ENCODE measurements at places on chromosomes 11 and 22.

DNA sequence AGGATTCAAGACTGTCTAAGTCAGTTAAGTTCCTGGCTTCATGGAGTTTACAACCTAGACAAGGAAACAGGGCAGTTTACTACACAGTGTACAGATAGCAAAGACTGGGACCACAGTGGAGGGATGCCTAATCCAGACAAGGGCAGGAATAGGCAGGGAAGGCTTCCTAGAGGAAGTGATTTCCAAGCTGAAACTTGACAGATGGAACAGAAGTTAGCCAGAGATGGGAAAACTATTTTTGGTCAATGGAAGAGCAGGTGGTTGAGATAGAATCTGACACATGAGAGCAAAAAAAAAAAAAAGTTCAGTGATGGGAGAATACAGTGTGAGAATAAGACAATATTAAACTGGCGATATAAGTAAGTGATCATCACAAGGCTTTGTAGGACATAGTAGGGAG lies 1.3 kb downstream of the COA4 start:
- DNase-seq: no peak

- DNase-seq: no peak
Measured at GRCh38 chr11:127226949-127227348, 226.4 kb upstream of the KIRREL3 start.

DNA sequence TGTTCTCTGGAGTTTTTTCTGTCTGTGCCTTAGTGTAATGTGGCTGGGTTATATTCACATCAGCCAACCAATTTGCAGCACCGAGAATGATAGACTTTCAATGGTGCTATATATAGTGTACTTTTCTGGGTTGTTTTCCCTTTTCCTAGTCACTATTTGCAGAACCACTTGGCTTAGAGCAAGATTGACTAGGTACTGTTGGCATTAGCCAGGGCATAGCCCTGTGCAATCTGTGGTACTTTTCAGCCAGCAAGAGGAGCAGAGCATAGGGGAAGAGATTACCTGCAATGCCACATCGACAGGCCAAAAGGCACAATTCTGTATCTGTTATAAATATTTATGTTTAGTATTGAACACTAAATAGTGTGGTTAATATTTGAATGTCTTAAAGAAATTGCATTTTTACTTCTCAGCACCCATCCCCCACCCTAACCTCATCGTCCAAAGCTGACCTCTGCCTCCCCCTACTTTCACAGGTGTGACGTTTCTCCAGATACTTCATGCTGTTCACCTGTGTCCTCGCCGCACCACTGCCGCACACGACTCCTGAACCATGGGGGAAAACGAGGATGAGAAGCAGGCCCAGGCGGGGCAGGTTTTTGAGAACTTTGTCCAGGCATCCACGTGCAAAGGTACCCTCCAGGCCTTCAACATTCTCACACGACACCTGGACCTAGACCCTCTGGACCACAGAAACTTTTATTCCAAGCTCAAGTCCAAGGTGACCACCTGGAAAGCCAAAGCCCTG lies 51.4 kb downstream of the MICAL2 start:
- no peak for DNase-seq

GRCh38 chr22:25090225-25090890 lies 109.3 kb upstream of the CRYBB3 start:
- no peak for DNase-seq

DNA sequence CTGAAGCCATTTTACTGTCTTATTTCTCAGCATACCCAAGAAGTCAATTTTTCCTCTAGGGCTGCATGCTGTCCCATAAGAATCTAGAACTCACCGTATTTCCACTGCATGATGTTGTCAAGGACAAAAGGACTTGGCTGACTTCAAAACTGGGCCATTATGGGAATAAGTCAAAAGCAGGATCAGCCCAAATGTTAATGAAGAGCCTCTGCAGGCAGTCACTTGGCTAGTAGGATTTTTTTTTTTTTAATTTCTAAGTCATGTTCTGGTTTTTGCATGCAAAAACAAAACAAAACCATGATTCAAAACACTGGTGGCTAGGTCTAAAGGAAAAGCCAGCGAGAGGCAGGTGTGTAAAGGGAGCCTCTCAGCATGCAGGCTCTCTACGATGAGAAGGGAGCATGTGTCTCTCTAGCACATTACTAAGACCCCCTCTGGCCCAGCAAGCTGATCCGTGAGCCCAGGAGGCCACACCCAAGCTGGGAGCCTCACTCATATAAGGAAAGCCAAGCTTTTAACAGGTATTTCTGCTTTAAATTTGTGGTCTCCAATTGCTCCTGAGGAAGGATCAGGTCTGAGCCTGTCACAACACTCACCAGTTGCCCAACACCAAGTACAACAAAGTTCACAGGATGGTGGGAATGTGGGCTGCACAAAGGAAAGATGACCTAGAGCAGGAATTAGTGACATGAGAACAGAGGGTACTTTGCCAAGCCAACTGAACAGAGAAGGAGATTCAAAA lies 21.4 kb upstream of the STK33 start:
- no peak for DNase-seq

DNA sequence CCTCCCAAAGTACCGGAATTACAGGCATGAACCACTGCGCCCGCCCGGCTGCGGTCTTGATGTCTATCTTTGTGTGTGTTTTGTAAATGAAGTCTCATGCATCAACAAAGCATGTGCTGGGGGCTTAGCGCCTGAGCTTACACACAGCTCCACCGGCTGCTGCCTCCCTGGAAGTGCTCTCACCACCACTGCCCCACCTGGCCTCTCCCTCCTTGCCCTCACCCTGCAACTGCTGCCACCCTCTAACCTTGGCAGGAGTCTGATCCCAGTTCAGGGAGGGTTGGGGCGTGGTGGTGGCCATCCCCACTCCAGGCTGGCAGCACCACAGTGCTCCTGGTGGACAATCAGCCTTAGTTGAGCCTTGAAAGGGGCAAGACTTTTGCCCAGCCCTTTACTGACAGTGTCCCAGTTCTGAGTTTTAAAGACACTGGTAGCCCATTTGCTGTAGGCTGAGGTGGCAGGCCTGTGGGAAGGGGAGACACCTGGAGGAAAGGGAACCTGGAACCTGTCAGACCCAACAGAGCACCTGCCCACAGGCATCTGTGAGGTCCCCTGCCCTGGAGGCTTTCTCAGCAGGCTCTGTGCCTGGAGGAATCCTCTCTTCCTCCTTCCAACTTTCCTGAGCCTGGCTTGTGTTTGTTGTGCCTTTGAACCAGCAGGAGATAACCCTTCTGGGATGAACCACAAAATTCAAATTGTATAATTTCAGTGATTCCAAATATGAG lies 42.4 kb upstream of the WEE1 start:
- no peak for DNase-seq

- no peak for DNase-seq
Measured at GRCh38 chr11:64698427-64698826, 24.6 kb downstream of the NRXN2 start.

DNA sequence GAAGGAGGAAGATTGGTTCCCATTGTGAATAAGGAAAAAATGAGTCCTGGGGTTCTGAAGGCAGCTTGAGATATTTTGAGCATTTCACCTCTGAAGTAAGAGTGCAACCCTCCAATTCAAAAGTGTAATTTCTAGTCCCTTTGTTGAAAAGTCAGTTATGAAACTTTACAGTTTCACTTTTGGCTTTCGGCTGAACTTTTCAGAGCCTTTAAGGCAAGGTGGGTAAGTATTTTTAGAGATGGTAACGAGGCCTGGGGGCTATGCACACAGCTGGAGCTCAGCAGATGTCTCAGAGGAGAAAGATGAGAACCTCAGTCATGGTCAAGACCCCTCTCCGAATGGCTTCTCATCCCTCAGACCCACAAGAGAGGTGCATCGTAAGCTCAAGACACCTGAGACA lies 267.6 kb downstream of the KIRREL3 start:
- no peak for DNase-seq

DNA sequence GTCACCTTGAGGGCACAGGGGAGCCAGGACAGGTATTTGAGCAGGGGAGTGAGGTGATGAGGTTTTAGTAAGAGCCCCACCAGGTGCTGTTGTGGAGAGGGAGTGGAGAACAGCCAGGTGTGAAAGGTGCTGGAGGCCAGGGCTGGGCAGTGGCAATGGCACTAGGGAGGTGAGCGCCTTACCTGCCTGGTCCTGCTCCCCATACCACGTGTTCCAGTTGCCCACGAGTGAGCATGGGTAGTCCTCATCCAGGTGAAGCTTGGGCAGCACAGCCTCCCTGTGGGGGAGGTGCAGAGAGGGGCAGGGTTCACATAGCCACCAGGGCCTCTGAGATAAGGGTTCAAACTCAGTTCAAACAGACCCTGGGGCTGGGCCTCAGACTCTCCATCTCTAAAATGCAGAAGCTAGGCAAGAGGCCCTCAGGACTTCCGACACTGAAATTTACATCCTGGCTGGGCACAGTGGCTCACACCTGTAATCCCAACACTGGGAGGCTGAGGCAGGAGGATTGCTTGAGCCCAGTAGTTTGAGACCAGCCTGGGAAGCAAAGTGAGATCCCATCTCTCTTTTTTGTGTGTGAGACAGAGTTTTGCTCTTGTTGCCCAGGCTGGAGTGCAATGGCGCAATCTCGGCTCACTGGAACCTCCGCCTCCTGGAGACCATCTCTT lies 11.8 kb downstream of the NIPSNAP1 start:
- DNase-seq: no peak

DNA sequence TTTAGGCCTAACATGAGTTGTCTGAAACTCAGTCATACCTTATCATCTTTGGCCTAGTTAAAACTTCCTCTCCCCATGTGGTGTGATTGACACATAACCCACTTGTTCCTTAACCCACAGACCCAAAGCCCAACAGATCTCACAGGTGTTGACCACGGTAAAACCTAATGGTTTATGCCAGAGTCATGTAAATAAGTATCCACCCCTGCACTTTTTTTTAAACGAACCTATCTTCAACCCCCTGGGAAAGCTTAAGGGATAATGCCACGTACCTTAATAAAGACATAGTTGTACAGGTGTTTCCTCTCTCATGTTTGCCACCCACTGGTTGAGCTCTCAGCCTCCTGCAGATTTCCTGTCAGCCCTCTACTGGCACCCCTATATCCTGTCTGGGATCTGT lies 709.3 kb upstream of the CCDC179 start:
- no peak for DNase-seq

DNA sequence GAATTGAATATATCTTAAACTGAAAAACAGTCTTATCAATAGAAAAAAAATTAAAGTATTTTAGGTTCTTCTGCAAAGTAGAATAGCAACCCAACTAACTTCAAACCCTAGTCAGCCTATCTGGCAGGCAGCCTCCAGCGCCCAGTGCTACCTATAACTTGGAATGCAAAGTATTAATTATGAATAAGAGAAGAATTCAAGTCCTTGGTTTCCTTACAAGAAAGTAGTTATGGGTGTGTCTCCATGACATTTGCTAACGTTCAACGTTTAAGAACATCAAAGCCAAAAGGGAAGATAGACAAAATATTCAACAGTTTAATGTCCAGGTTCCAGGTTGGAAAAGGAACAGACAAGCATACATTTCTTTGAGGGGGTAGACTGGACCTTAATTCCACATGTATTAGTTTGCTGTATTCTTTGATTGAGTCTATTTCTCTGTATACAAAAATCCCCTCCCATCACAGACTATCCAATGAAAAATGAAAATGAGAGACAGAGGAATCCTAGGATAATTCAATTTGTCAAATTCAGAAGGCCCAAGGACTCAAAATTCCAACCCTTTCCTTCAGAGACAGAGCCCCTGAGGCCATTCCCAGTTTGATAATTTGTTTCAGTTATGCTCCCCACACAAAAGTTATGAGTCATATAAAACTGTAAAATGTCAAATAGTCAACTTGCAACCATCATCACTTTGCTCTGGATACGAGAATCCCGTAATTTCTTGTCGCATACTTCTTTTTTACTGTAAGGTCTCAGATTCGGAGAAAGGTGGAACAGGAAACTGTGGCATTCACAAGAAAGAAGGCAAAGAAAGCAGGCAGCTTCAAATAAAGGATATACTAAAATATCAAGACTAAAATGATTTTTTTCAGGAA lies 83.7 kb upstream of the CHRM4 start:
- no peak for DNase-seq

GRCh38 chr11:114092478-114092877 lies 33.0 kb downstream of the ZBTB16 start:
- DNase-seq: peak; percentile 6

GRCh38 chr11:57800444-57801182 lies 39.0 kb downstream of the CTNND1 start:
- no peak for DNase-seq

GRCh38 chr11:102279641-102280170 lies 37.6 kb upstream of the BIRC3 start:
- no peak for DNase-seq

GRCh38 chr11:11370255-11370961 lies 17.4 kb upstream of the CSNK2A3 start:
- DNase-seq: no peak

DNA sequence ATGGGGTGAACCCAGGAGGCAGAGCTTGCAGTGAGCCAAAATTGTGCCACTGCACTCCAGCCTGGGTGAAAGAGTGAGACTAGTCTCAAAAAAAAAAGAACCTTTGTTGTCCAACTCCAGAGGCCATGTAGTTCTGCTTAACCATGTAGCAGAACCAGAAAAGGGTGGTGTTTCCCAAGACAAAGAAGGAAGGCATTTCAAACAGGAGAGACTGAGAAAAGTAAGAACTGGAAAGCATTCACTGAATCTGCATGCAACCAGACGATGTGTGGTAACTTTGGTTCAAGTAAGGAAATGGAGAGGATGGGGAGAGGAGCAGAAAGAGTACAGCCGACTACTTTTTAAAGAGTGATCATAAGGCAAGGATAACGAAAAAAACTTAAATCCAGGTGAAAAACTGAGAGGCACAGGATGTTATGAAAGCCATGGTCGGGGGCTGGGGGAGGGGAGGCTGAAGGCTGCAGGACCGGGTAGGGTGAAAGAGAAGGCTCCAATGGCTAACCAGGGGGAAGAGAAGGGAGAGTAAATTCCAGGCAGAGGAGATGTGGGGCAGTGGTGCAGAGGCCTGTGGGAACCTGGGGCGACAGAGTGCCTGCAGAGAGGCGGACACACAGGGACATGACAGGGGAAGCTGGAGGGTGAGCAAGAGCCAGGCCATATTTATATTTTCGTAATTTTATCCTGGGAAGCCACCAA lies 48.8 kb downstream of the MAPK1 start:
- no peak for DNase-seq

DNA sequence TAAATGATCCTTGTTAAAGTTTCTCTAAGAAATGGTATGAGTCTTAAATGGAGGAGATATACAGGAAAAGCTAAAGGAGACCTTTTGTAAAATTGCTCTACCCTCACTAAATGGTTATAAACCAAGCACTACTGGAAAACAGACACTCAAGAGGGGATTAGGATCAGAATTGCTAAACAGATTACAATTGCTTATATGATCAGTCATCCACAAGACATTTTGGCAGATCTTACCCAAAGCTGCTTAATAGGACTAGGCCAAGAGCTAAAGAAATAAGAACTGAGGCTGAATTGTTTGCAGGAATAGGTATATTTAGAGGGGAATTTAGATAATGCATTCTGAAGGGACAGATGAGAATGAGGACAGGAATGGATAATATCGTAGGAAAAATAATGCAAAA lies 9.5 kb downstream of the HARBI1 start:
- DNase-seq: no peak

- no peak for DNase-seq
Measured at GRCh38 chr11:21429401-21429800, 760.0 kb downstream of the NELL1 start.

- peak; percentile 57 for DNase-seq
Measured at GRCh38 chr22:29230972-29231875, 25.5 kb downstream of the EMID1 start.

GRCh38 chr11:62613291-62613778 lies 278 bp downstream of the ROM1 start:
- DNase-seq: no peak

GRCh38 chr11:77174559-77174958 lies 46.5 kb downstream of the MYO7A start:
- no peak for DNase-seq

All from left forelimb (tissue), 1 donor.